ENCODE measurements at places on chromosomes 1 and 21. TPM values are rescaled to one million over a fixed set of nuclear protein-coding genes. Genes with fewer than 3 reads are reported as not detected.

The SDC3 gene
- 72.0 TPM for total RNA-seq

The FTCD gene
- total RNA-seq, result not detected

The BCAN gene
- total RNA-seq, result not detected

The STUM gene
- total RNA-seq, result not detected

The KIAA0319L gene
- 64.9 TPM for total RNA-seq

The SLC45A1 gene
- 0.98 TPM for total RNA-seq

The RIPK4 gene
- 12.1 TPM for total RNA-seq

The NTMT2 gene
- not detected for total RNA-seq

The TCHH gene
- total RNA-seq, result not detected

The GJB4 gene
- total RNA-seq, result 0.16 TPM

The BMP8B gene
- total RNA-seq, result 0.49 TPM

The SCAF4 gene
- total RNA-seq, result 10.3 TPM

The IFNAR1 gene
- 8.0 TPM for total RNA-seq

The AADACL4 gene
- total RNA-seq, result not detected

The PTAFR gene
- 0.25 TPM for total RNA-seq

The SYCP1 gene
- total RNA-seq, result not detected
